ENCODE measurements at places on chromosomes 12 and 14.

GRCh38 chr12:105507311-105508038, 177.0 kb downstream of the C12orf75 start:
- no peak for DNase-seq

GRCh38 chr12:116933512-116934246, 22.9 kb downstream of the FBXW8 start:
- DNase-seq, result no peak

DNA sequence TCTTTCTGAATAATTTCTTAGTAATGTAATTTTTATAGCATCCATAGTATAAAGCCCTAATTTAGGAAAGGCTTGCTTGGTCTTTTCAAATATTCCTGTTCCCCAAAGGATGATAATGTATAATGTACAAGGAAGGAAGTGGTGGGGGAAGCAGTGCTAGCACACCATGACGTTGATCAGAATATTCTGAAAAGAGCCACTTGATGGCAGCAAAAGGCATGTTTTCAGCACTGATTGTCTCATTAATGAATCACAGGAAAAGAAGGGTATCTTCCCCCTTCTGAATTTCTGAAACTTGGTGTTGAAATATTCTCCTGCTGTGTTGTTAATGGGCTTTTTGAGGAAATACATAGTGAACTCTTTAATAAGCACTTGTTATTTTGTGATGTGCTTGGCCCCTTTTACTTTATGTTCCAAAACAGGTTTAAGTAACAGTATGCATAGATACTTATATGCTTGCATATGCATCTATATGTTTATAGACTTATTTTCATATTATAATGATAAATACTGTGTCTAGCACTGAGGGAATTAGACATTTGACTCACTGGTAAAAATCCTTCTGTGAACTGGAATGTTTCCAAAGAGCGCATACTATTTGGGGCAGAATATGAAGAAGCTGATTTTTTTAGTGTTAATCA, 122.0 kb downstream of the TMEM117 start:
- peak; percentile 62 for DNase-seq

GRCh38 chr12:91774434-91774921, 371.2 kb downstream of the BTG1 start:
- peak; percentile 10 for DNase-seq

DNA sequence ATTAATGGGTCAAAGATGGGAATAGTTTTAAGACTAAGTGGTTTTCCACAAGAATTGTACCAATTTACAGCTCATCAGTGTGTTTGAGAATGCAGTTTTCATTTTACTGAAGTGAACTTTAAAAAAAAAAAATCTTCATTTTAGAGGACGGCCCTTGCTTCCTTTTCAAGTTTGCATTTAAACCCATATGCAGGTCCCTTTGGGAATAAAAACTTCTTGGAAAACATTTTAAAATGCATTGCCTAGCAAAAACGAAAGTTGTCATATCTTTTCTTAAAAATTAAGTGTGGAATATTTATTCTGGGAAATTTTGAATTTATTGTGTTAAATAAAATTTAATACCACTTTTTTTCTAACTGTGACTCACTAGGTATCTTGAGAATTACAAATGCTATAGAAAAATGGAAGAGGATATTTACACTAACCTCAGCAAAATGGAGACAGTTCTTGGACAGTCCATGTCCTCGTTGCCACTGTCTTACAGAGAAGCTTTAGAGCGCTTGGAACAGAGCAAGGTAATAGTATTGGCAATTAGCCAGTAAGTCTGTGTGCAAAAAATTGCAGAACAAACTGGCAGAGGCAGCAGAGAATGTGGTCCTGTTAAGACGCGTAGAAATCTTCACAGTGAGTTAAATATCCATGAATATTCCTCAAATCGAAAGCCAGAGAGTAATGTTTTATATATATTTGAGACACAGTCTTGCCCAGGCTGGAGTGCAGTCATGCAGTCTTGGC, 209.7 kb downstream of the SYNE2 start:
- no peak for DNase-seq

GRCh38 chr14:104443391-104444158, 136.0 kb upstream of the C14orf180 start:
- DNase-seq, result no peak

DNA sequence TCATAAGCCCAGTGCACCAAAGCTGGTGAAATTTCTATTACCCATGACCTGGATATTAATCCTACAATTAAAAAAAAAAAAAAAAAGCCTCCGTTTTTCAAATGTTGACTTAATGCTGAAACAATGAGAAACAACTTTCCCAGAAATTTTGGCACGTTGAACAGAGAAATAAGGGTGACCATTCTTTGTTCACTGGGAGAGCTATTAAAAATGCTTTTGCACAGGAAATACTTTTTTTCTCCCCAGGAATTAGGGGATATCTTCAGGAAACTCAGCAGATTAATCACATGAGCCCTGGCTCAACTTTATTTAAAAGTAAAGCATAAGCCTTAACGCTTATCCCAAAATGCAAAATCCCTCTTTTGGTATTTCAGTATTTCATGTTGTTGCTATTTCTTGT, 54.8 kb upstream of the FLRT2 start:
- DNase-seq, result no peak

- DNase-seq, result no peak
These were observed 10.9 kb upstream of the ENDOU start for GRCh38 chr12:47736216-47736615.

DNA sequence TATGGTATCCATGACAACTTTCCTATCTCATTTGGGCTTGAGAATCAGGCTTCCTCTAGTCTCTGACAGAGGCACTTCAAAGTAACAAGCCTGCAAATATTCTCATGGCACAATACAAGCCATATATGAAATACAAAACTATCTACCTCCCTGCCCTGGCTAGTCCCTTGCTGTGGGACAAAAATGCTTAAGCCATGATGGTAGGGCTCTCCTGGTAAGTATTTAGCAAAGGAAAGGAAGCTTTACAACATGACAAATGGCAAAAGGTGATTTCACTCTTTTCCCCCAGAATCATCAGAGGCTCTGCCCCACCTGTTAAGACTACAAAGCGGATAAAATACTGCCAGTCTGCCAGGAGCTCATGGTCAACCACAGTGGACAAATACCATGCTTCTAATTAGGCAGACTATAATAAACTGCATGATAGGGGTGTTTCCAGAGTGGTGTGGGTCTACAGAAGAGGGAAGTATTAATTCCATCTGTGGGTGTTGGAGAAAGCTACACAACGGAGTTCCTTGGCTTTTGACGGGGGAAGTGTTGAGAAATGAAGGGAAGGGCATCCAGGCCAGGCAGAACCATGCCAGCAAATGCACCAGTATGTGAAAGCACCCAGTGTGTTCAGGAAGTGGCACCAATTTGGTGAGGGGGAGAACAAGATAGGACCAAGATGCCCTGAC, 92.9 kb downstream of the SPTSSA start:
- DNase-seq, result no peak

GRCh38 chr12:56431850-56432249, 17.4 kb downstream of the TIMELESS start:
- no peak for DNase-seq

DNA sequence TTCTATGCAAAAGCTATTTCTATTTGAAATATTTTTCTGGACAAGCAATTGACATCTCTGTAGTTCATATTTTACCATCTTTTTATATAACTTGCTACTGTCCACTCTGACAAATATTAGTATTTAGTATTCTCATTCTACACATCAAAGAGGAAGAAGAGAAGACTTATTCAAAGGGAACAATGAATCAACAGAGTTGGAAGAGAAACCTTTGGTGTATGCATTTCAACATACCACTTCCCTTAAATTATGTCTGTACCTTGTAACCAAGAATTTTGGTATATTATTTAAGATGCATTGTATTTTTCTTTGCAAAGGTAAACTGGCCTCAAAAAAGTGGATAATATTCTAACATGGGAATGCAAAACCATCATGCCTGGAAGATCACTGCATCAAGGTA, 72.1 kb upstream of the DUSP6 start:
- no peak for DNase-seq

GRCh38 chr12:3332188-3332587, 158.8 kb upstream of the PRMT8 start:
- peak; percentile 15 for DNase-seq

- no peak for DNase-seq
These were observed 179.3 kb upstream of the ALG10B start for GRCh38 chr12:38137287-38137686.

DNA sequence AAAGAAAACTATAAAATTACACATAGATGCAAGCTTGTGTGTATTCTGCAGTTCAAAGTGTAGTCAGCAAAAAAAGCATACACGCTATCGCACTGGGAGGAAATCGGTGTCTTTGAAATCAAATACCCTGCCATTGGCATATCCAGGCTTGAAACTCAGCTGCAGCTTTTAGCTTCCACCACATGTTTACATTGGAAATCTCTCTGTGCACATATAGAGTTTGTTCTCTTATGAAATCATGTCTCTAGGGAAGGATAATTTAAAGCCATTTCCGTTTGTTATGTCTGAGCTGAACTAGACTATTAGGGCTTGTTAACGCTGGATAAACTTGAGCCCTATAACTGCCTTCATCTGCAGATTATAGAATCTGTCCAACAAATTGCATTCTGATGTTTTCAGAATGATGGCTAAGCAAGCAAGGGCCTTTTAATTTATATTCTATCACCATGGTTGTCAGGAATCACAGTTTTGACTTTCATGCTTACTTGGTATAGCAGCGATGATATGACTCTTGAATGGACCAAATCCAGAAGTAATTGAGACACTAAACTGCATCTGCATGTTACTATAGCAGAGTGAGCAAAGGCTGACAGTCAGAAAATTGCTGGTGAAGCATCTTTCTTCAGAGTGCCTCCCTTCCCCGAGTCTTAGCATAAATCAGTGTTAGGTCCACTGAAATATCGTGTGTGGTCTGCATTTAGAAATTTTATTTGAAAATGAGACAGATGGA, 442.8 kb downstream of the ZFP36L1 start:
- no peak for DNase-seq

GRCh38 chr12:85182699-85183098, 97.3 kb upstream of the ALX1 start:
- DNase-seq, result no peak
